Ureter (tissue), 1 donor: ENCODE measurements at places on chromosomes 6 and 20. TPM values are rescaled to one million over a fixed set of nuclear protein-coding genes. Genes with fewer than 3 reads are reported as not detected.

DNA sequence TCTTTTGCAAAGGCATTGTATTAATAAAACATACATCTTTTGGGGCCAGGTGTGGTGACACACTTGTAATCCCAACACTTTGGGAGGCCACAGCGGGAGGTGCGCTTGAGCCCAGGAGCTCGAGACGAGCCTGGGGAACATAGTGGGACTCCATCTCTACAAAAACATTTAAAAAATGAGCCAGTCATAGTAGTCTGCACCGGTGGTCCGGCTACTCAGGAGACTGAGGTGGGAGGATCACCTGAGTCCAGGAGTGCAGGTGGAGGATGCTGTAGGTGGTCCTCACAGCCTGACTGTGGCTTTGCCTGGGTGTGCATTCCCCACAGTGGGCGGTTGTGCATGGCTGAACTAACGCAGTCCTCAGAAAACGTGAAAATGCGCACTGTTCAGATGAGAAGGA is 162.5 kb downstream of the DLL1 start:
- peak; percentile 28 for DNase-seq

RNF144B gene
- 34.0 TPM for total RNA-seq

- no peak for DNase-seq
These were observed 60.3 kb downstream of the BMP6 start for GRCh38 chr6:7786214-7786661.

DNA sequence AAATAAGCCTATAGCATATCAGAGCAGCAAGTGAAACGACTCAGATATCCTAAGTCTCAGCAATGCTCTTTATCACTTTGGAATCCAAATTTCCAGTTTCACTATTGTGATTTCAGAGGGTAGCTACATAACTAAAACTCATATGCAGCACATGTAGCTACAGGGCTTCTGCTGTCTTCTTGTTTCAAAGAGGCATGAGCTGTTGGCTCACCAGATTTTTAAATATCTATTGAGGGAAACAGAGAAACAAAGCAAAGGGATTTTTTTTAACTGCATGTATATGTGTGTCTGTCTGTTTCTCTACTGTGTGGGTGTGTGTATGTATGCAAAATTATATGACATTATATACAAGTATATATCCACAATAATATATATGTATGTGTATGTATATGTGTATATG is 258.4 kb downstream of the HDGFL1 start:
- DNase-seq: no peak

GRCh38 chr6:13877051-13877450 is 47.7 kb upstream of the RNF182 start:
- no peak for DNase-seq

WFDC12 gene
- total RNA-seq: not detected
